ENCODE measurements at places on chromosomes 5 and 9.

DNA sequence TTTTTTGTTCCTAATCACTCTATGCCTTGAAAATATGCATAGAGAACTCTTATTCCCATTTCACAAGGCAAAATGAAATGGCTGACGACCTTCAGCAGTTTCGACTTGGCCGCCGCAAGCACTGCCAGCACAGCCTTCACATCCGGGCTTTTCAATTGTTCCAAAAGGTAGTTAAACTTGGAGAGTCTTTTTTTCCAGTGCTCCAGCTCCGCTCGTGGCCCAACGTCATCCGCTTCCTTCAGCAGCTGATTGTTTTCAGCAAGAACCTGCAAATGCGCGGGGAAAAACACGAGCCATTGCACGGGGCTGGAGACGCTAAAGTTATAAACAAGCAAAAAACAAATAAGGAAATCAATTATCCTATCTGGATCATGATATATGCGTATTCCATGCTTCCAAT lies 25.4 kb downstream of the DNAH5 start:
- DNase-seq: no peak

GRCh38 chr5:131528682-131529081 lies 106.3 kb downstream of the RAPGEF6 start:
- DNase-seq: no peak

GRCh38 chr9:20092561-20092960 lies 303.7 kb upstream of the SLC24A2 start:
- no peak for DNase-seq

- no peak for DNase-seq
These were observed 141.8 kb downstream of the HSD17B3 start for GRCh38 chr9:96160168-96160567.

- no peak for DNase-seq
These were observed 17.1 kb downstream of the TPPP start for GRCh38 chr5:675871-676698.

DNA sequence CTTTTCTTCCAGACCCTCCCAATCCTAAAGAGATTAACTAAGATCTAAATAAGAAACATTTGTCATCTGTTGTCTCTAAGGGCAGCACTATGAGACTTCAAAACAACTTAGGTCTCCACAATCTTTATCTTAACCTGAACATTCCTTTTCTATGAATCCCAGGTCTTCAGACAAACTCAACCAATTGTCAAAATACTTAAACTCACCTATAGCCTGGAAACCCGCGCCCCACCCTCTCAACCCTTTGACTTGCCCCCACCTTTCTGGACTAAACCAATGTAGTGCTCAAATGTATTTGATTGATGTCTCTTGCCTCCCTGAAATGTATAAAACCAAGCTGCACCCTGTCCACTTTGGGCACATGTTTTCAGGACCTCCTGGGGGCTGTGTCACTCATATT lies 76.5 kb upstream of the DMRT1 start:
- no peak for DNase-seq

- DNase-seq: no peak
These were observed 589.1 kb downstream of the ZNF608 start for GRCh38 chr5:124157320-124157719.

GRCh38 chr9:920927-921326 lies 55.5 kb upstream of the DMRT3 start:
- no peak for DNase-seq

DNA sequence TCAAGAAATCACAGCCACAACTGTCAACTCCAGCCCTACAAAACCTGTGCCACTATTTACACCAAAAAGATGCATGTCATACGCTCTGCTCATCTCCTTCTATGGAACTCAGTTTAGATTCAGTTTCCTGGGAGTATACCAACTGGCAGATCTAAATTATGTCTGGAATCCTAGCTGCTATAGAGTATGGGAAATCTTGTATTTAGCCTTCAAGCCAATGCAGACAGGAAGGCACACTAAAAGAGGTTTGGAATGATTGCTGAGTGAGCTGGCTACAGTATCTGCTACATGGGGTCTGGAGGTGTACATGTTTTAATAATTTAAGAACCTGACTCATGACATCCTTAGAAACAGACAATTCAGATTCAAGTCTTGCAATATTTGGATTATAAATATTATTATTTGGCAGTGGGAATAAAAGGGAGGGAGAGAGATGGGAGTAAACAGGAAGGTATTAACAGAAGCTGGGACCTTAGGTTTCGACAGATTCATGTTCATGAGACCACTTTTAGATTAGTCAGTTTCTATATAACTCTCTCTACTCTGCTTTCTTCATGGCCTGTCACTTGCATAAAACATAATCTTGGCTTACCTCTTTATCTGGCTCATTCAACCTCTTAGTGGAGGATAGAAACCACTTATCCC lies 178.8 kb upstream of the HAPLN1 start:
- DNase-seq: no peak

- no peak for DNase-seq
These were observed 10.1 kb downstream of the LCN10 start for GRCh38 chr9:136732444-136733178.

DNA sequence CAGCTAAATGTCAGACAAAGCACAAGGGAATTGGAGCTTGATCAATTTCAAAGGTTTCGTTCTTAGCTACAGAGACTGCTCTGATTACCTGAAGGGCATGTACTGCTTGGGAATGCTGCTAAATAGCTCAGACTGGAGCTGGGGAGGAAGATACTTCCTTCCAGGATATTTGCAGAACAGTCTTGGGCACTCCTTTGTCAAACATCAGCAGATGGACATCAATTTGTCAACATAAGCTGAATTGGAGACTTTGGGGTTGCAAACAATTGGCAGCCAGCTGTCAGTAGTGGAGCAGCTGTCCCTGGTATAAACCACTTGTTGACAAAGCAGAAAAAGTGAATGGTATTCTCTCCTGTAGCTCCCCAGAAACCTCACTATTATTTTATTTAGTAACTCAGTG lies 182.0 kb downstream of the CCDC192 start:
- no peak for DNase-seq

GRCh38 chr9:136141682-136142413 lies 23.2 kb upstream of the TMEM250 start:
- no peak for DNase-seq

DNA sequence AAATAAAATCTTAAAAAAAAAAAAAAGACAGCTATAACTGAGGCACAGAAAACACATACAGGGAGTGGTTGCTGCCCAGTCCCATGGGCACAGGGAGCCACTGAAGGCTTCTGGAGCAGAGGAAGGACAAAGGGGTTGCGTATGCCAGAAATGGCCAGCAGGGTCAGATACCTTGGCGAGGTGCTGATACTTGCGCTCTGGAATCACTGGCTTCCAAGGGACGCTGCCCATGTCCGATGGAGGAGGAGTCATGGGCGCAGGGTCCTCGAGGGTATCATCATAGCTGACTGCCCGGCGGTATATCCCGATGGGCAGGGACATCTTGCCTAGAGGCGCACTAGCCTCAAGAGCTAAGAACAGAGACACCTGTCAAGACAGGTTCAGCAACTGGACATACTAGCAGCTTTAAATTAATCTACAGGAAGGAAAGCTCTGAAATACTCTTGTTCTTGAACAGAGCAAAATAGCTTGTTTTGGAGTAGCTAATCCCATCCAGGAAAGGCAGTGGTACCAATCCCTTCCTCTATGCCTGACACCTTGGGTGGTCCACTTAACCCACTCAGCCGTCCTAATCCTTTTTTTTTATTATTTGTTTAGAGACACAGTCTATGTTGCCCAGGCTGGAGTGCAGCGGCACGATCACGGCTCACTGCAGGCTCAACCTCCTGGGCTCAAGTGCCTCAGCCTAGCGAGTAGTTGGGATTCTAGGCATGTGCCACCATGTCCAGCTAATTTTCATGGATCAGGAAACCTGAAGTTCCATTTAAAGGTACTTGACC lies 6.0 kb downstream of the KIAA1191 start:
- no peak for DNase-seq

- no peak for DNase-seq
These were observed 97.7 kb downstream of the IQGAP2 start for GRCh38 chr5:76500633-76501393.

- DNase-seq: no peak
These were observed 155.5 kb downstream of the ESM1 start for GRCh38 chr5:54829676-54830535.

DNA sequence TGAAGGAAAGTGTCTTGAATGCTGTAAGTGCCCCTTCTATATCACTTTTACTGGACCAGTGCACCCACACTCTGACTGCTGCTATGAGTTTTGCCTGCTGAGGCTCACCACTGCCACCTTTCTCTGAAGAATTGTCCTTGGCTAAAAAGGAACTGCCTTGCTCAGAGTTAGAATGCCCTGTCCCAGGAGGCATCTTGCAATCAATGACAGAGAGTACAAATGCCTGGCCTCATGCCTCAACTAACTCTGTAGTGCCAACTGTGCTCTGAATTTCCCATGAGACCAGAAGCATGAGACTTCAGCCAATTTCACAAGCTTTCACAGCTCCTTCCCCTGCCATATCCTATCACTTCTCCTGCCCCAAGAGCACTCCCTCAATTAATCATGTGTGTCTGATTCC lies 569.7 kb downstream of the ZNF608 start:
- no peak for DNase-seq

GRCh38 chr5:60687927-60688720 lies 11.8 kb downstream of the DEPDC1B start:
- no peak for DNase-seq

DNA sequence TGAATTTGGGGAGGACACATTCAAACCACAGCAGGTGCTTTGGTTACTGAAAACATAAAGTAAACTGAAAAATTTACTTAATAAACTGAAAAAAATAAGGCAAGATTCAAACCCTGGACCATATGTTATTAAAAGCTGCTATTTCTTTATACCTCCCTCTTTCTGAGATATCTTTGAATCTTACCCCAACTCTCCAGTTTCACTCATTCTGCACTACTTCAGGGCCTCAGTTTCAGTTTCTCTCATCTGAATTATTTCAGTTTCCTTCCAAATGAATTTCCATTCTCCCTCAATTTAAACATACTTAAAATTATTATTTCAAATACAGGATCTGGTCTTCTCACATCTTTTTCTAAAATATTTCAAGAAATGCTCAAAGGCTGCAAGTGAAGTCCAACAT lies 4.9 kb upstream of the OXCT1 start:
- DNase-seq: no peak

- DNase-seq: no peak
These were observed 96.7 kb upstream of the SEMA6A start for GRCh38 chr5:116671211-116671736.

GRCh38 chr5:34687269-34688011 lies 31.3 kb downstream of the RAI14 start:
- no peak for DNase-seq

DNA sequence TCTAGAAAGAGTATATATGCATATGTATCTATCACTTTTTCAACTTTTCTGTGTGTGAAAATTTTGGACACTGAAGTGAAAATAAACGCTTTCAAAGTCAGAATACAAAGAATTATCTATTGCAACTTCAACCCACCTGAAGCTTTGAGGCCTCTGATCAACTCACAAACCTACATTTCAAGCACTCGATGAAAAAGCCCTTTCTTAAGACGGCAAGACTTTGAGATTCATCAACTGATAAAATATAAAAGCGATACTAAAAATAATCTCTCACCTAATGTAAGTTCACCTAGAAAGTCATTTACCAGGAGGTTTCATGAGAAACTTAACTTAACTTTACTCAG lies 1.2 kb downstream of the GOLPH3 start:
- DNase-seq: no peak

DNA sequence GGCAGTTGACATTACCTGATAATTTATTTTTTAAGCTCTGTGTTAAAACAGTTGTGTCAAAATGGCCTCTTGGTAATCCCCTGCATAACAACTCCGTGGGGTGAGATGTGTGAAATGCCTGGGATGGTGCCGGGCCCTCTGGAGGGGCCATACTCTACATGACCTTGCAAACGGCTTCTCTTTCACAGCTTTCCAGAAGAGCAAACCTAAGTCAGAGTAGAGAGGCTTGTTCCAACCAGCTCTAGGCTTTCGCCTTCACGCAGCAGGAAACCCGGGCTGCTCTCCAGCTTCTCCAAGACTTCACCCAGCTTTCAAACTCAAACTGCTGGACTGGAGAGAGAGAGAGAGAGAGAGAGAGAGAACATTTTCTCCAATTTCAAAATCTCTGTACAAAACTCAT lies 120.1 kb downstream of the SNX18 start:
- DNase-seq: no peak

- no peak for DNase-seq
These were observed 18.1 kb downstream of the FGF1 start for GRCh38 chr5:142667831-142668230.

DNA sequence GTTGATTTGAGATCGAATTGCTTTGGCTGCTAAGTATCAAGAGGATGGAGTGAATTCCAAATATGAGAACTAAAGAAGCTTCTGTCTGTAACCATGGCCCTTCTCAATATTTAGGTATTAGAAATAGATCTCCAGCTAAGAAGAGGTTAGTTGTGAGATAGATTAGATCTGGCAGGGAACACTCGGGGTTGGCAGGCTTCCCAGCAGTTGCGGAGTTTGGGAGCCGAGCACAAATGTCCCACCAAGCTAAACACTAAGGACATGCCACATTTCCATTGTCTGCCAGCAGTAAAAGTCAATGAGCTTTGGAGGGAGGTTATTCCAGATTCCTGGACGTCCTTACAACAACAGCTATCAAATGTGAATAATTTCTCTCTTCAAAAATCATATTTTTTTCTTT lies 85.8 kb downstream of the TAF11L14 start:
- DNase-seq: no peak

GRCh38 chr9:16046713-16047112 lies 493.9 kb downstream of the CCDC171 start:
- no peak for DNase-seq

DNA sequence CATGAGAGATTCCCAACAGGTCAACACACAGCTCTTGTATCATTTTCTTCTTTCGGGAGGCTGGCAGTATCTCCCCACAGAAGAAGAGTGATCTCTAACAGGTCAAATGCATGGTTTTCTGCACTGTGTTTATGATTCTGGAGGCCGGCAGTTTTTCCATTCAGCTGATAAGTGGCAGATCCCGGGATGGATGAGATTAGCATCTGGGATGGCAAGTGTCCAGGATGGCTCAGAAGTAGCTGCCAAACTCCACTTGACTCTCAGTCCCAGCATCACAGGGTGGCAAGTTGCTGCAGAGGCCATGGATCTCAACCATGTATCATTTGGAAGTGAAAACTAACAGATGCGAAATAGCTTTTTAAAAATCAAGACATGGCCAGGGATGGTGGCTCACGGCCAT lies 97.8 kb upstream of the SLC44A1 start:
- no peak for DNase-seq

GRCh38 chr9:136848393-136849037 lies 694 bp upstream of the PHPT1 start:
- no peak for DNase-seq

Measured in BJ (cell line).